Foreskin fibroblast (primary cell): ENCODE measurements at places on chromosomes 4 and X.

- peak; percentile 57 for DNase-seq
These were observed 999 bp upstream of the CTBP1 start for GRCh38 chr4:1249731-1250526.

DNA sequence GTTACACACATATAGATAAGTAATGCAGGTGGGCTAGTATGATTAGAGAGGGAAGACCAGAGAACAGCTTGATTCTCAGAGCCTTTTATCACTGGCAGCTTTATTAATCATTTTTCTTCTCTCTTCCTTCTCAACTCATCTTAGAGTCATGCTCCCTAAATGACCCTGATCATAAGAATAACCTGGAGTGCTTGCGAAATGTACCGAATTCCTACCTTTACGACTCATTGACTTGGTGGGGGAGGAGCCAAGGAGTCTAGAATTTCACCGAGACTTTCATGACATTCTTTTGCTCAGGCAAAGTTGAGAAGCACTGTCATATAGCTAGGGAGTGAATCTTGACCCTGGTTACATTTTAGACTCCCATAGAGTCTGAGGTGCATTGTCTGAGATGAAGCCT lies 298.9 kb upstream of the PUDP start:
- DNase-seq, result no peak

- DNase-seq, result no peak
These were observed 125.8 kb upstream of the MSX1 start for GRCh38 chr4:4733663-4734062.

- no peak for DNase-seq
These were observed 61.5 kb downstream of the HAUS3 start for GRCh38 chr4:2180410-2180809.

GRCh38 chr4:30825008-30825770 lies 105.0 kb downstream of the PCDH7 start:
- DNase-seq, result no peak

- no peak for DNase-seq
These were observed 17.4 kb upstream of the UGT2B7 start for GRCh38 chr4:69078852-69079251.

- DNase-seq, result no peak
These were observed 1685.9 kb upstream of the TENM3 start for GRCh38 chr4:180557348-180557747.

DNA sequence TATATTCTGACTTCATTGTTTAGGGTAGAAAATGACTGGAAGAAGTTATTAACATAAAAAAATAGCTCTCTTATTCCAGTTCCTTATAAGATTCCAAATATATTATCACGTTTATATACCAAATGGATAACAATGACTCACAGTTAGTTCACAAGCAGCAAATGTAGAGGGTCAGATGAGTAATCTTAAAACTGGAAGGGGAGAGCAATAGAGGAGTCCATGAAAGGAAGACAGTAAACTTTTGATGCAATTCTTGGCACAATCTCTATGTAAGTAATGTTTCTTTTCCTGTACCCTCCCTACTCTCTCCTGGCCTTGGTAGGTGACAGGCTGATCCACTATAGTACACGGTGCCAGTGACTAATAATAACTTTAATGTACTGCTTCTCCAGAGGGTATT lies 259.0 kb upstream of the TRPC5 start:
- no peak for DNase-seq

DNA sequence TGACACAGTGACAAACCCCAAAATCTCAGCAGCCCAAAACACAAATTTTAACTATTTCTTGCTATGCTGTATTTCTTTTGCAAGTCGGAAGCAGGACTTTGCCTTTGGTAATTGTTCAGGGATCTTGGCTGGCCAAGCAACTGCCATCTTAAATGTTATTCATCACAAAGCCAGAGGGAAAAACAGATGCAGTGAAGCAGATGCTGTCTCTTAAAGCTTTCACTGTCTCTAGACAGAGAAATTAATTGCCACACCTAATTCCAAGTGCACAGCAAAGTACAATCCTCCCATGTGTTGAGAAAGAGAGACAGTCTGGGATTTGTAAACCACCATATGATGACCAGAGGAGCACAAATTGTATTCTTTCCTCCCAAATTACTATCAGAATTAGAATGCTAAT lies 30.0 kb upstream of the GALNT7 start:
- DNase-seq, result no peak

DNA sequence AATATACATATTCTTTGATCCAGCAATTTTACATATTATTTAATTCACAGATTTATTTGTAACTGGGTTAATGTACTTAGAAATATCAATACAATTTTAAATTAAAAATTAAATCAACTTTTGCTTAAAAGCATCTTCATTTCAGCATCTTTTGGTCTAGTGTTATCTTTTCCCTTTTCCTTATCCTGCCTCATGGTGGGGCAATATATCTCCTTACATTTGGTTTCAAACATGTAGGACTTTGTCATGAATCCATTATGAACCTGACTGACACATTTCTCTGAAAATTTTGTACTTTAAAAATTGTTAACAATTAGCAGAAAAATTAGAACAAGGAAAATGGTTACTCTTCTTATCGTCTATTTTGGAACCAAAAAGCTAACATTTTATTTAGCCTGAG lies 42.8 kb upstream of the ANK2 start:
- DNase-seq, result no peak

DNA sequence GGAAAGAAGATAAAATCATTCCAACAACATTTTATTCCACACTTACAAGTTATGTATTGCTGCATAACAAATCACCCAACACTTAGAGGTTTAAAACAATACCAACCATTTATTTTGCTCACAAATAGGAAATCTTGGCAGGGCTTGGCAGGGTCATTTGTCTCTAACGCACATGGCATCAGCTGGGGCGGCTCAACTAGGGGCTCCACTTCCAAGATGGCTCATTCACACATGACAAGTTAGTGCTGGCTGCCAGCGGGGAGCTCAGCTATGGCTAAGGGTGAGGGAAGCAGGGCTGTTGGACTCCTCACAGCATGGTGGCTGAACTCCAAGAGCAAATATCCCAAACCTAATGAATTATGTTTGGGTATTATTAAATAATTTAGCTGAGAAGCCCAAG lies 377.0 kb downstream of the ZNF674 start:
- no peak for DNase-seq
